Amniotic epithelial cell (primary cell): ENCODE measurements at places on chromosomes 2 and 18.

- DNase-seq, result no peak
These were observed 138.4 kb upstream of the COPS8 start for GRCh38 chr2:236947294-236947693.

- no peak for DNase-seq
These were observed 25.5 kb downstream of the PIAS2 start for GRCh38 chr18:46891742-46892214.

DNA sequence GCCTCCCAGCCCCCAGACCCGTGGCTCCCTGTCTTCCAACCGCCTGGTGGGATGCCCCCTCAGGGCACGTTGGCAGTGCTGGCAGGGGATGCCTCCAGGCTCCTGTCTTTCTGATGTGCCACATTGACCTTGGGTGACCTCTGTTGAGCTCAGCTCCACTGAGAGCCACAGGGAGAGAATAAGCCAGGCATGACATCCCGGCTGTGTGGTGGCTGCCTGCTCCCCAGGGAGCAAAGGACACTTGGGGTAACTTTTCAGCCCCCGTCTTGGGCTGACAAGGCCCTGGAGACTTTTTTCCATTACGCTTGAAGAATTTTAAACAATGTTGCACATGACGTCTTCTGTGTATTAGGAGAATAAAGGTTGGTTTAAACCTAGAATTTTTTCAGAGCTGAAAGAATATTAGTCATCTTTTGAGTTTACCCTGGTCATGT is 246.0 kb downstream of the TSN start:
- no peak for DNase-seq

- no peak for DNase-seq
These were observed 30.6 kb upstream of the SLC35G4 start for GRCh38 chr18:11578799-11579198.

GRCh38 chr2:112182581-112183034 is 44.4 kb downstream of the FBLN7 start:
- no peak for DNase-seq

GRCh38 chr18:5961828-5962150 is 66.5 kb upstream of the TMEM200C start:
- DNase-seq, result no peak

- peak; percentile 94 for DNase-seq
These were observed 22.1 kb downstream of the ABHD3 start for GRCh38 chr18:21682371-21683051.

DNA sequence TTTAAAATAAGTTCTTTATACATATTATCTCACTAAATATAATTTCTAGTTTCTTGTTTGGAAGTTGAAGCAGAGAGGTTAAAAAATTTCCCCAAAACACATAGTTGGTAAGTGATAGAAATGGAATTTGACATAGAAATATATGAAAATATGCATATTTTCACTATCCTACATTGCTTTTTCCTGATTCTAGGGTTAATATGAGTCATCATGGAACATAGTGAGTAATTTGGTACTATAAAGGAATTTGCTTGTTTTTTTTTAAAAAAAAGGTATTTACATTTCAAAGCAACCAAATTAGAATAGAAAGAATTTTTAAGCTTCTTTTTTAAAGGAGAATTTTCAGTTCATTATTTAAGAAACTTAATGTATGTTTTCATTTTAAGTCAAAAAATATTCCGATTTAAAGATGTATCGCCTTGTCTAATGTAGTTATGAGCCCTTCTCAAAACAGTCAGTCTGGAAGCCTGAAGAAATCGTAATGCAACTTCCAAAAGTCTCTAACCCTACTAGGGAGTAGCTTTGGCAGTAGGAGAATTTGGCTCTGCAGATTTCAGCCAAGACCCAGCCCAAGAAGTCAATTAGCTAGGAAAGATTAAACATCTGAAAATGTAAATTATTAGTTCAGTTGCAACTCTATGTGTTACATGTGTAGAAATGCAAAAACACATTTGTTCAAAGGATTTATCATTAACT is 147.3 kb downstream of the RDH14 start:
- DNase-seq, result peak; percentile 41

DNA sequence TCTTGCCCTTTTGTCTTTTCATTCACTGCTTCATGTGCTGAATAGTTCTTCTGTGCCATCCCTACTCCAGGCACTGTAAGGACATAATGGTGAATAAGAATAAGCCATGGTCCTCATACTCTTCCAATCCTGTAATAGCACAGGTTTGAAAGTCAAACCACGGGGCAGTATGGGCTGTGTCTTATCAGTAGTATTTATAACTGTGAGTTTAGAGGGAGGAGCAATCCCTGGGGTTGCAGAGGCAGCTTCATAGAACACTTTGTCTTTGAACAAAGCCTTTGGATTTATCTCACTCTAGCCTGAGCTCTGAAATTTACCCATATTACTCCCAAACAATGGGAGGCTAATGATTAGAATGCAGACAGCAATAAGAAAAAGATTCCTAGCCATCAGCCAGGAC is 30.2 kb upstream of the ALK start:
- DNase-seq, result no peak

DNA sequence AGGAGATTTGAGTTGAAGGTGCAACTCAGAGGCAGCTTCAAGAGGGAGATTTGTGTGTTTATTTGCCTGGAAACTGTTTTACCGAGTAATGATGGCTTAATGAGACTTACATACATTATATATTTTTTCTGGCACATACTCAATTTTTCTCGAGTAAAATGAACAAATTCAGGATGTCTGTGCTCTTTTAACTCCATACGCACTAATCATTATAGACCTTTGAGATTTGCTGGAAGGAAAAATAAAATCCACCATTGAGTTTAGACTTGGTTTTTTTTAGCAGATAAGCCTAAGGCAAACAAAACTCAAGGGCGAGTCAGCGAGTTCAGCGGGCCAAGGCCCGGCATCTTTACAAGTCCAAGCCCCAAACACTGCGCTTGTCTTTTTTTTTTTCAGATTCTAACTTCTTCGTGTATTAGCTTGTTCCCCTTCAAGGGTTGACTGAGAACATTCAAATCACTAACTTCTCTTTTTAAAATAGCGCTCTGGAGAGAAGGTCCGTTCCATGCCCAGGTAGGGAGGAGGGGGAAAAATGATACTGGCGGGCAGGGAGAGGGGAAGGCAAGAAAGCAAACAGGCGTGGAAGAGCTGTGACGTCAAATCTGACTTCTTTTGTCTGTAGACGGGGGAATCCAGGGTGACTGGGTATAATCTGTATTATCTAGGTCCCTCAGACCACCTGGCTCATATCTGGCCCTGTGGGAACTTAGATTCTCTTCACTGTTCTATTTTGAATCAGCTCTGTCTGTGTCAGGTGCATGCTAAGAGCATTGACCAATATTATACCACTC is 72.7 kb upstream of the MAP3K20 start:
- DNase-seq, result peak; percentile 38
